ENCODE measurements at places on chromosomes 12 and 14.

DNA sequence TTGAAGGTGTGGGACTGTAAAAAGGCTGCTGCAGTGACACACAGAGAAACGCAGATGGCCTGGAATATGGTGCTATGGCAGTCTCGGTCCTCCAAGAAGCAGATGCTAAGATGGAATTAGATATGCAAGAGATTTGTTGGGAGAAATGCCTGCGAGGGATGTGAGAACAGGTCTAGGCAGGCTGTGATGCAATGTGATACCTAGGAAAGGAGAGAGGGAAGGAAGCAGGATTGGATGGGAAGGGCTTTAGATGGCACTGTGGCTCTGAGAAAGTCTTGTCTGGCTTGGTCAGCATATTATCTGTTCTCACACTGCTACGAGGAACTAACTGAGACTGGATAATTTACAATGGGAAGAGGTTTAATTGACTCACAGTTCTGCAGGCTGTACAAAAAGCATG, 374.4 kb downstream of the BCAT1 start:
- DNase-seq: no peak

GRCh38 chr14:38605193-38606114, 349.6 kb upstream of the CLEC14A start:
- DNase-seq: no peak

- no peak for DNase-seq
These were observed 27.1 kb upstream of the NR2C1 start for GRCh38 chr12:95100264-95101190.

- no peak for DNase-seq
These were observed 193.4 kb upstream of the ATP2B1 start for GRCh38 chr12:89901906-89902642.

GRCh38 chr12:20140751-20141150, 227.6 kb upstream of the PDE3A start:
- DNase-seq: no peak

GRCh38 chr14:98698341-98698740, 573.7 kb downstream of the BCL11B start:
- no peak for DNase-seq

GRCh38 chr12:101823891-101824290, 6.9 kb downstream of the GNPTAB start:
- no peak for DNase-seq

GRCh38 chr12:123167329-123167728, 16.4 kb upstream of the PITPNM2 start:
- DNase-seq: no peak

DNA sequence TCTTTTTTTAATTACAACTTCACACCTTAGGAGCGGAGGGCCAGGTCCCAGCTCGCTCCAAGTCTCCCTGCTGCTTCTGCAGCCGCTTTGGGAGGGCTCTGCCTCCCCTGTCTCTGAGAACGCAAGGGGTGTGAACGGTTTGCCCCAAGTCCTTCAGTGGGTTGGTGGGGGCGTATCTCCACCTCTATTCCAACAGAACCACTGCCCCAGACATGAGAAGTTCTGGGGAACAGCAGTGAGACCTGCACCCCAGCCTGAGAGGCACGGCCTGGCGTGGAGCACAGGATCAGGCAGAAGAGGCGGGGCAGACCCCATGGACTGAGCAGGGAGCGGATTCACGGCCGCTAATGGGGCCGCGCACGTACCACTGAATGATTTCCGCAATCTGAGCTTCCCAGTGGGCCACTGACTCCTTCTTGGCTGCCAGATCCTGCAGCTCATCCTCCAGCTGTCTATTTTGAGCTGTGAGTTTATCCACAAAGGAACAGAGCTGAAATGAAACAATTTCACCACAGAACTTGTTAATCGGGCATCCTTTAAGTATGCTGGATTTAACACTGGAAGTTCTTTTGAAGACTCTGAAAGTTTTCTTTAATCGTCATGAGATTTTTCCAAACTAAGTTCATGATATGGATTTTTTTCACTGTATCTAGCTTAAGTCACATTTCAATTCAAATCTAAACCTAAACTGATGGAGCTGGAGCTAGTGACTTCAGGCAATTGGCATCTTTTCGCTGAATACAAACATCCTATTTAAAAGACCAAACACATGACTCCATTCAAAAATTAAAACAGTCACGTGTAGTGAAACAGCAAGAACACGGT, 44.4 kb downstream of the AMN start:
- DNase-seq: no peak

GRCh38 chr12:52704464-52704863, 1.1 kb upstream of the KRT77 start:
- no peak for DNase-seq

DNA sequence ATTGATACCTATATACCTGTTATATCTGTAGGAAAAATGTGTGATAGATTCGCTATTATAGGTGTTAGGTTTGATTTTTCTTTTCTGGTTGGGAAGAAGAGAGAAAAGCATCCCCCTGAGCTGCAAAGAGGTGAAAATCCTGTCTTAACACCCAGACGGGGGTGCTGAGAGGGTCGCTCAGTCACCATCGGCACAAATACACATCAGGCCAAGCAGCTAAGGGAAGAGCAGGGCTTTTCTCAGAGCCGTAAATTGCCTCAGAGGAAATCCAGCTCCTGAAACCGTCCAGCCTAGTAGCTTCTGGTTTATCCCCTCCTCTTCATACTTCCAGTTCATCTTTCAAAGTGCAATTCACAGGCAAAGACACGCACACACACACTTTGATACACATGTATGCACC, 111.1 kb upstream of the OVCH1 start:
- DNase-seq: no peak

- DNase-seq: no peak
These were observed 49.9 kb downstream of the FUT8 start for GRCh38 chr14:65462411-65462810.

DNA sequence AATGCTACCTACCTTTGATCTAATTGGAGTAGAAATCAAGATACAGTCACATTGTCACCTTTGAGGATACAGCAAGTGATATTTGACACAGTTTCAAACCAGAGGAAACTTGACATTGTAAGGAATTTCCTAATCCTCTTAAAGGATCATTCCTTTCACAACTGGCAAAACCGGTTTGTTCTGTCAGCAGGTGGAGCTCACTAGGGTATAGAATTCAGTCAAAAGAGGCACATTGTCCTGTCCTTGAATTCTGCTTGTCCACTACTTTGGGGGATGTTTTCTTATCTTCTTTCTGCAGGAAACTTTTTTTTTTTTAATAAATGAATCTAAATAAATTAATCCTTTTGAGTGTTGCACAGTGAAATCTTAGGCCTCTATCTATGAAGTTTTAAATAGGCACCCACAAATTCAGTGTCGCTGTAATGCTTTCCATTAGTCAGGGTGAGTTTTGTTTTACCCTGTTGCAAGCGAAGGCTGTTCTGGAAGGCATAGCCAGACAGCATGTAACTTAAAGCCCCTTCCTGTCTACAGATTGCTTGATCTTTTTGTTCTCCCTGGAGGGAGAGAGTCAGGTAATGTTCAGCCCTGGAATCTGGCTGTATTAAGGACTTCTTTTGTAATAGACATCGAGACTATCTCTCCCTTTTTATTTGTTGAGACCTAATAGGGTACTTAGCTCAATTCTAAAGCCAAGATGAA, 285.0 kb upstream of the RGS6 start:
- peak; percentile 23 for DNase-seq

DNA sequence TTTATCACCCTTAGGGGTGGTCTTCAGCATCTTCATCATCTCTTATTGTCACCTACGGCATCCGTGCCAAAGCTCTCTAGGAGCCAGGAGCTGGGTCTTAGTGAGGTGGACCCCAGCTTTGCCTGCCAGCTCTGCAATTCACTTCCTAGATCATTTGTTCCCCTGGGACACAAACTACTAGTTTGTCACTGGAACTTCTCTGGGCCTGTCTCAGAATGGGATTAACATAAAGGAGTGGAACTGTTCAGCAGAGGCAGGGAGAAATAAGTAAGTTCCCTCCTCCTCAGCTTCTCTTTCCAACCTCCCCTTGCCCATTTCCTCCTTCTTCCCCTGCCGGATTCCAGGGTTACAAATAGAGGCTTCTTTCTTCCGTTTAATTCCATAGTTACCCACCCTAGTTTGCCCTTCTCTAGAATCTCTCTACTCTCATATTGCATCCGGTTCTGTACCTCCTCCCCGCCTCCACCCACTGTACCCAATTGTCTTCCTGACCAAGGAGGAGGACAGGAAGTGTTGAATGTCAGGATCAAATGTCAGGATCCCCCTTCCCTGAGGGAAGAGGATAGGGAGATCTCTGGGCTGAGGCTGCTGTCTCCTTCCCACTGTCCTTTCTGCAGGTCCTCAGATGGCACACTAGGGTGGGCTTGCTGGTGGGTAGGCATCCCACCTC, 25.0 kb downstream of the LARP4 start:
- DNase-seq: no peak

DNA sequence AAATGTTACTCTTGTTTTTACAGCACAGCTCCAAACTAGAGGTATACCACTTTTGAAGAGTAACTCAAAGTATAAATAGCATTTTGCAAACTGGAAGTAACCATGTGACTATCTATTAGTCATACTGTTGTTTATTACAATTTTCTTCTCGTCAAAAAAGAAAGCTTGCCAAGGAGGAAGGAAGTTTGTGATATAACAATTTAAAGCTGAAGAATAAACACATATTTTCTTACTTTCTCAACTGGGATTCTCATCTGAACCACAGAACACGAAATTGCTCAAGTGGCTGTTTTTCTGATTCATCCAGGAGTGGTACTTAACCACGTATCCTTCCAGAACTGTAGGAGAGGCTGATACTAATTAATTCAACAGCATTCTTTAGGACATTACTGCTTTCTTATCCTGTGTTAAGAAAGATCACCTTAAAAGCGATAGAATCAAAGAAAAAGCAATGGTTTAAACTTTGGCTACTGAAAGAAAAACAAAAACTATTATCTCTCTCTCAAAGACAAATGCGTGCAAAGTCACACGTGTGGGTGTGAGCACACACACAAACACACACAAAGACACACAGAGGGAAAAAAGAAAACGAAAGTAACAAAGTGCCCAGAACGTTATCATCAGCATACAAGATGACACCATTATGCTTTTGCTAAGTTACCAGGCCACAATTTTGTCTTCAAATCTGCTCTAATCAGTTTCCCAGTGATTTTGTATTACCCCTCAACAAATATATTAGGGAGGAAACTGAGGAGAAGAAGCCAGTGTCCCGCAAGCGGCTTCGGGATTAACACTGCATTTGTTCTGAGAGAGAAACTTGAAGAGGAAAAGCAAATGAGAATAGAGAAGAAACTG, at the start of gene CLEC2B:
CLEC2B (minus strand) TSS at position 48 of the 855 bp plus-strand sequence.
- DNase-seq: no peak

DNA sequence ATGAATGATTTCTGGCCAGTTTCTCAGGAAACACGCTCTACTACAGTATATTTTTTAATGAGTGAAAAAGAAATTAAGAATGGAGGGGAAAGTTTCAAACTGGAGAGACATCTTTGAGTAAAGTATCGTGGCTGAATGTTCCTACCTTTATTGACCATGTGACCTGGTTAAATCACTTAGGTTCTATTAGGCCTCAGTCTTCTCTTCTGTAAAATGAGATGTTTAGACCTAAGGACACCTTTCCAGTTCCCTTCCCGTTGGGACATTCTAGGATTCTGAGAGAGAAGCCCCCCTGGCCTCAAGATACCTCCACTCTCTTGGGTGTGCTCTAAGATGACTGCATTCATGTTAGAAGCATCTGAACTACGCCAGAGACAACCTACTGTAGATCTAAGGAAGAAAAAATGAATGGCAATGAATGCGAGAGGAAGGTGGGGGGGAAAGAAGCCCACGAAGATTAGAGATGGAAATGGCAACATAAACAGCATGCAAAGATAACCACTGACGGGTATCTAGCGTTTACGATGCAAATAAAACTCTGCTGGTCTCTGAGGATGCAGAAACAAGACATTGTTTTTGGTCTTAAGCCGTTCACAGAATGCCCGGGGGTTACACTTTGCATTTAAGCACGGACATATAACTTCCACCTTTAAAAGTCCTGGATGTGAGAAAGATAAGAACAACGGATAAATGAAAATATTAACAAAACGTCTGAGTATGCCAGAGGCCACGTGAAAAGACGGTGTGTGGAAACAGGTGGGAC, 599 bp upstream of the CPSF6 start:
- DNase-seq: no peak

GRCh38 chr14:56374421-56374820, 205.2 kb upstream of the TMEM260 start:
- DNase-seq: no peak

DNA sequence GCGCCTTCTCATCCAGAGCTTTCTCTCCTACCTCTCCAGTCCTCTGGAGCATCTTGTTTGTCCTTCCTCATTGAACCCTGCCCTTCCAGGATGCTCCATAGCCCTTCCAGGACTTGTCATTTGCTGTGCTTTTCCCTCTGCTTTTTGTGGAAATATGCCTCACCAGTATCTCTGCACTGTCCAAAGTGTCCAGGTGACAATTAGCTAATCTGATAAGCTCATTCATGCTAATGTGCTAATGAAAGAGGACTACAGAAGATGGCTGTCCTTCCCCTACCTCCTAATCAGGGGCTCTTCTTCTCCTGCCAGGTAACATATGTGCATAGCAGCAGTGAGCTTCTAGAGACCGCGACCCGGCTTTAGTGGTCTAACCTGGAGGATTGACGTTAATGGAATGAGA, 58.4 kb upstream of the OTX2 start:
- DNase-seq: no peak

All from NCI-H1105 (cell line).